Lung (tissue), 17 donors: ENCODE measurements at places on chromosomes 1 and 21.

GRCh38 chr21:46195595-46196195, 11.4 kb upstream of the SPATC1L start:
- DNase-seq = no peak

DNA sequence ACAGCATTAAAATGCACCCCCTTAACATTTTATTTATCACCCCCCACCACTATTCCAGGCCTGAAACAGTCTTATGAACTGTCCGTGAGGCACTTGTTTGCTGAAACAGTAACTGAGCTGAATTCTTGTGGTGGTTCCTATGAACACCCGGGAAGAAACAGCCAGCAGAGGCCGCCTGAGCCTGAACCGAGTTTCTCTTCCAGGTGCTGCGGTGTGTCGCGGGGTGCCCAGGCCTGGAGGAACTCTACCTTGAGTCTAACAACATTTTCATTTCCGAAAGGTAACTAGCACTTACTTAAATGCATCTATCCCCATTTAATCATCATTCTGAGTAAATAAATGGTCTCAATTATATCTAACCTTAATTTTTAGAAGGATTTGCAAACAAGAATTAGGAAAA, 66.8 kb downstream of the TBCE start:
- no peak for DNase-seq

DNA sequence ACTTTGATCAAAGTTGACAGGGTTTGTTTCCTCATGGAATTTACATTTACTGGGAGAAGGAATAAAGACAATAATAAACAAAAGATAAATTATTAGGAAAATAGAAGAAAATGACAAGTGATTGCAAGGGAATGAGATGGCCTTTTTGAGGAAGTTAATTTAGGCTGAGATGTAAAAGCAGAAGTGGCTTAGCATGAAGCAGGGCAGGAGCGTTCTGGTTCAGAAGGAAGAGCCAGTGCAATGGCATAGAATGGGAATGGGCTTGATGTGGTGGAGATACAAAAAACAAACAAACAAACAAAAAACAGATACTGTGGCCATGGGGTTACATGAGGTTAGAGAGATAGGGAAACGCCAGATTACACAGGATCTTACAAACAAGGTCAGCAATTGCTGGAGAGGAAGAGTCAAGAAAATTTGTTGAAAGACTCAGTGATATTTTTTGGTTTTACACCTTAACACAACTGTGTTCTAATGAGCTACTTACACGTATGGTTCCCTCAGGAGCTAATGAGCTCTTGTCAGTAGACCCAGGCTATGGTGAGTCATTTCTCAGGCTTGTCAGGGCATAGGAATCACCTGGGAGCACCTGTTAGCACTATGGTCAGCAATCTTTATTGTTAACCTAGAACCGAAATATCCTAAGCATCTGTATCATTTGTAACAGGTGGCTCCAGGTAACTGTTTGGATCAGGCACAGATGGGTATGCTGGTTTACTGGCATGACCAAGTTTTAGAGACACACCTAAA, 8.7 kb upstream of the CADM3 start:
- DNase-seq = no peak

DNA sequence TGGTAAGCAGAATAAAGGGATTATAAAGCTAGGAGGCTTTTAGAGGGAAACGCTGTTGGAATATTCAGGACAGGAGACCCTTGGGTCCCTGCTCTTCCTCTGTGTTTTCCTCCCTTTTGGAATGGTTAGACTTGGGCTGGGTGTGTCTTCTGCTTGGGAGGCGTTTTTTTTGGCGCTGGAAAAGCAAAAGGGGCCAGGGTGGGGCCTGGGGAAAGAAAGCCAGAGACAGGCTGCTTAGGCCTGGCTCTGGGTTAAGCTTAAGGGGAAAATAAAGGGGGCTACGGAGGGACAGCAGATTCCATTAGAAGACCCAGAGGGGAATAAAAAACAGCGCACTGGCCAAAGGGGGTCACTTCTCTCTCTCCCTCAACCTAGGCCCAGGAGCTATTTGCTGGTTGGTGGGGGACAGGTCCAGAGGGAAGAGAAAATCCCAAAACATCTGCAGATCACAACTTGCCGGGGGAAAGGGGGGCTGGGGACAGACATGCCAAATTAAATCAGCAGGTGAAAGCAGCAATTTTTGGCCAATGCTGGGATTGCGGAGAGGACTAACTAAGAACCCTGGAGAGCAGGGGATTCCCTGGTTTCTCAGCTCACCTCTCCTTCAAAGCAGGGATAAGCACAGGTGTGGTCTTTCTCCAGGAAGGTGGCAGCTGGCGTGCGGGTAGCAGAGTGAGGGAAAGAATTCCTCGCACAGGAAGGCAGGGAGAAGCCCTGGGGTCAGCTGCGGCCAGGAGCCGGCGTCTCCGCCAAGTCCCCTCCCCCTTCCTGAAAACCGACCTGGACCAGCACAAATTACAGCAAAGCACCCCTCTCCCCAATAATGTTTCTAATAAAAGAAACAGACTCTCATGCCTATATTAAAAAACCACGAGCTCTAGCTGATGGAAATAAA, 82.2 kb upstream of the AK4 start:
- DNase-seq = no peak

DNA sequence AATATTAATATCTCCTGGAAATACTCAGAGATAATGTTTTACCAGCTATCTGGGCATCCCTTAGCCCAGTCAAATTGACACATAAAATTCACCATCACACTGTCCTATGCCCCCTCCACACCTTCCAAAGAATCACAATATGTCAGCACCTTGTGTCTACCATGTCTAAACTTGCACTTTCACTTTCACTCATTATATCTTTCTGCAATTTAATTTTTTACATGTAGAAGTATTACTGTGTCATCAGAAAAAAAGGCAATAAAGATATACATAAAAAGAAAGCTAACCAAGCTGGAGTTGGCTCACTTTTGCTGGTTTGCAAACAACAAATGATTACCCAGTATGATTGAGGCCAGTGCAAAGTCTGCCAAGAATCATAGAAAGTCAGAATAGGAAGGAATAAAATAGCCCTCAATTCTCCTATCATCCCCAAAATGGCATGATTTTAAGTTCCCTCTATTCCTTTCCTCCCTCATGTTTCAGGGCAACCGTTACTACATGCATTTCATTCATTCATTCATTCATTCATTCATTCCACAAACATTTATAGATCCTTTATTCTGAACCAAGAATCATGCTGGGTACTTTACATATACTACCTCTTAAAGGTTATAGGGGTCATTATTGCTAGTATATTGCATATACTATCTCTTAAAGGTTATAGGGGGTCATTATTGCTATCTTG, 5.9 kb upstream of the LUZP1 start:
- DNase-seq = no peak

DNA sequence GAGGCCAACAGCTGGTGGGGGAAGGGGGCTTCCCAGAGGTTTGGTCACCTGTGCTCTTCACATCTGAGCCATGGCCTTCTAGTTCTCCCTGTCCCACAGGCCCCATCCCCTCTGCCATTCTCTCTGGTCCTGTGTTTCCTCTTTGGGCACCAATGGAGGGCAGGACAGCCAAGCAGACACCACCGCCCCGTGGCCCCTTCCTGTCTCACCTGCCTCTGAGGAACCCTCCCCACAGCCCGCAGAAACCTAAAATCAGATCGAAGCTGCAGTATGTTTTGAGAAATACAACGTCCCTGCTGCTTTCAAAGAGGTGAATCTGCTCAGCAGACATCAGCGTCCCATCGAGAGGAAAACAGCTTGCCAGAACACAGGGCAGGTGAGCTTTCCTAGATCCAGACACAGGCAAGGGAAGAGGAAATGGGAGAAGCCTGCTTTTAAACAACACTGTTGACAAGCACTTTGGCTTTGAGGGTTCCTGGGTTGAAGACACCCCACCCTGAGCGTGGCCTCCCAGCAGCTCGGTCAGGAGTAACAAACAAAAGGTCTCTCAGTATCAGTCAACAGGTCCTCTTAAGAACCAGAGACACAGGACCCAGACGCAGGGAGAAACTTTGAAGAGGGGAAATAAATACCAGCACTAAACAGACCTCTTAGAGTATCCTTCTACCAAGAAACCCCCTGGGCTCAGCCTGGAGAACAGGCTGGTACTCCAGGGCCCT, 2.3 kb downstream of the PANK4 start:
- DNase-seq = no peak

- DNase-seq = peak; percentile 6
These were observed 48.5 kb upstream of the WARS2 start for GRCh38 chr1:119188926-119189325.

GRCh38 chr21:17467829-17468228, 45.0 kb upstream of the CXADR start:
- peak; percentile 28 for DNase-seq

DNA sequence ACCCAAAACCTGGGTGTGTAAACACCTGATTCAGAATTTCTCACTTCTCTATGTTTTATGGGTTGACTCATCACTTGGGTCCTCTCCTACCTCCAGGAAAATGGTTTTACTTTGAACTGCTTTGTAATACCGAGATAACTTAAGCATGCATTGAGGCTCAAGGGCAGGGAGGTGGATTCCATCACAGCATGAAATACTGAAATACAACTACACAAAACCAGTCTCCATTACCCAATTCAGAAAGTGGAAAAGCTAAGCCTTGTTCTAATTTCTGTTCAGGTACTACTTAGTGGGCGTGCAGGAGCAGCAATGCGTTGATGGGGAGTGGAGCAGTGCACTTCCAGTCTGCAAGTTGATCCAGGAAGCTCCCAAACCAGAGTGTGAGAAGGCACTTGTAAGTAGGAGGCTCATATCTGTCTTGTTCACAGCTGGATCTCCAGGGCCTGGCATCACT, 6.1 kb upstream of the C4BPA start:
- no peak for DNase-seq

DNA sequence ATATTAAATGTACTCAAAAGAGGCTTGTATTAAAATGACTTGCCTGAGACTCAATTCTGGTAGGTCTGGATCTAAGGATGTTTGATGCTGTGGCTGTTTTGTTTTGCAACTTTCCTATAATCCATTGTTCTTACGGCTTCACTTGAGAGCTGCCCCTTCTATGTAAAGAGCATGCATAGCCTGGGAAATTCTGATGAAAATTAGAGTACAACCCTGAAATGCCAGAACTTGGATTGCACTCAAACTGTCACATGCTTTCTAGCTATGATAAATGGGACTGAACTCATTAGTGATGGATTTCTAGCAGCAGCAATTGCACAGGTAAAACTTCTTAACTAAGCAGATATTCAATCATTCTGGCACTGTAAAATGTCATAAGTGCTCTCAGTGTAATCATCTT, 67.9 kb downstream of the OLFM3 start:
- no peak for DNase-seq

- no peak for DNase-seq
These were observed 230.0 kb upstream of the B3GALT2 start for GRCh38 chr1:193416226-193417024.

DNA sequence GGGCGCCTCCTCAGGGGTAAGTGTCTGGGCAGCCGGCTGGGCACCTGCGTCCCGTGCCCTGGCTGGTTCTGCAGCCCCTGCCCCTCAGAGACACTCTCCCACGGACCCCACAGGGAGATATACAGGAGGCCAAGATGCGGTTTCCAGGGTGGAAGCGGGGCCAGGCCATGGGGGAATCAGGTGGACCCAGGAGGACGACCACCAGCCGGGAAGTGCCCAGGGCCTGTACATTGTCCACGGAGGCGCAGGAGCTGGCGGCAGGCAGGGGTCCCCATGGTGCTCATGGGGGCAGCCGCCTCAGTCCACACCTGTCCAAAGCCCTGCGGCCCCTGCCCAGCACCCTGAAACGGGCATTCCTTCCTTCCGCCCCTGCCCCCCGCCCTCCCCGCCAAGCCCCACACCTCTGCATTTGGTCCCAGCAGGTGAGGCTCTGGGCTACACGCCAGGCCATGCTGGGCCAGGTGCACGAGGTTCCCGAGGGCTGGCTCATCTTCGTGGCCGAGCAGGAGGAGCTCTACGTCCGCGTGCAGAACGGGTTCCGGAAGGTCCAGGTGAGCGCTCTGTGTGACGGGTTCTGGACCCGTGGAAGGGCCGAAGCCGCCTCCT, 36.7 kb downstream of the SLC19A1 start:
- no peak for DNase-seq

GRCh38 chr1:193487722-193488121, 301.3 kb upstream of the B3GALT2 start:
- DNase-seq = no peak

DNA sequence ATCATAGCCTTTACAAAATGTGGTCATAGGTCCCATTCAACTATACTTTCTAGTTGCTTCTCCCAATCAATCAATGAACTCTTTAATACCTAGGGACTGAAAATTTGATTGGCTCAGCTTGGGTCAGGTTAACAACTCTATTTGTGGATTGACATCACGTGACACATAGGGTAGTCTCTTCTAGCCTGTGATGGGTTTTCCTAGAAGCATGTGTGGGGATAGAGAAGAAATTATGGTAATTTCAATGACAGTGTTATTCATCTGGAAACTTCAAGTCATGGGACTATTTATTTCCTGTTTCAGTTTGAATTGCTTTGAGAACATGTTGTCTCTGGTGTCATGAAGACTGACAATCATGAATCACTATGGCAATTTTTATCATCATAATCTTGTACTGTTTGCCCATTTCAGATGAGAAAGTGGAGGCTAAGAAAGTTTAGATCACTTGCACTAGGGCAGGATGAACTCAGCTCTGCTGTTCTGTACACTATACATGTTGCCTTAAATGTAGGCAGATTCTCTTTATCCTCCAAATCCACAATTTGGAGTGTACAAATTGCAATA, 529.9 kb upstream of the BEND5 start:
- DNase-seq = no peak

DNA sequence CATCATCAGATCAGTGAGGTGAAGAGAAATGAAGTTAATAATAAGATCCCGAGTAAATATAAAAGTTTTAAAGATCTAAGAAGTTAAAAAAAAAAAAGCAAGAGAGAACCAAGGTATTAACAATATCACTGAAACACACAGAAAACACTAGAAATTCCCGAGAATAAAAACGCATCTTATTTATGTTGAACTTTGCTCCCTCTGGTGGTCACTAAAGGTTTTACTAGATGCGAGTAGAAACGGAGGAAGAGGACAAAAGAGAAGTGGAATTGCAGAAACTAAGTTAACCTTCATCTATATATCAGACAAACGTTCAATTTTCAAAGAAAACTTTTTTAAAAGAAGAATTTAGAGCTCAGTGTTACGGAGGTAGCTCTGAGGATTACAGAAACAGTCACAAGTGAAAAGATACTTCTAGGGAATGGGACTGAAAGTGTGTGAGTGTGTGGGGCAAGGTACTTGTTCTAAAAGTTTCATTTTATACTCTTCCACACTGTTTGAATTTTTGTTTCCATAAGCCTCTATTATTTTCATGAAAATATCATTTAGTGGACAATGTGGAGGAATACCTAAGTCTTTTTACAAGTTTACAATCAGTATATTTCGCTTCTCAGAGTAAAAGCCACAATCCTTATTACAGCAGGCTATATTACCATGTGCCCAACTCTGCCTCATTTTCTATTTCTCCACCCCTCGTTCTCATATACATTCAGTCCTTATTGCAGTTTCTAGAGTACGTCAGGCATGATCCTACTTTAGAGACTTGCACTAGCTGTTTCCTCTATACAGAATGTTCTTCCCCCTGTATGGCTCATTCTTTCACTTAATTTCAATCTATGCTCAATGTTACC, 19.7 kb downstream of the ACBD6 start:
- peak; percentile 75 for DNase-seq

- no peak for DNase-seq
These were observed 381.0 kb downstream of the GPATCH2 start for GRCh38 chr1:217249857-217250256.
